Activated T-helper 1 cell treated with anti-CD3 and anti-CD28 coated beads, Interleukin-12 subunit alpha, Interleukin-12 subunit beta, Interleukin-2, Interleukin-4 antibody, amounts not matched to agents 30 ng/mL and 10 ng/mL and 1 ng/mL, durations not matched to agents 14 hours and 24 hours and 36 hours (primary cell): ENCODE measurements at places on chromosomes 3 and 15. TPM values are rescaled to one million over a fixed set of nuclear protein-coding genes. Genes with fewer than 3 reads are reported as not detected.

The ST8SIA2 gene
- not detected in 2 replicates for total RNA-seq

The DUOX2 gene
- total RNA-seq = not detected in 2 replicates

The DAPK2 gene
- 8.6 and 8.7 TPM in 2 replicates for total RNA-seq

The ARNT2 gene
- total RNA-seq = 0.05 and 0.36 TPM in 2 replicates

The DENND6A gene
- 23.6 and 26.2 TPM in 2 replicates for total RNA-seq

The KLF15 gene
- total RNA-seq = 0.08 and 0.22 TPM in 2 replicates

The DAZL gene
- 0.10 TPM in 2 replicates for total RNA-seq

The ATG7 gene
- 38.6 and 44.0 TPM in 2 replicates for total RNA-seq

The PPP1R14D gene
- total RNA-seq = not detected in 2 replicates

The SAMMSON gene
- total RNA-seq = not detected in 2 replicates

The UQCRC1 gene
- 191 and 193 TPM in 2 replicates for total RNA-seq

The CIDEC gene
- not detected in 2 replicates for total RNA-seq

The DUOXA2 gene
- total RNA-seq = not detected in 2 replicates

The DLL4 gene
- 0.29 and 0.36 TPM in 2 replicates for total RNA-seq

The CLDN18 gene
- not detected in 2 replicates for total RNA-seq

The CEMIP gene
- 0.03 and 0.05 TPM in 2 replicates for total RNA-seq

The CCR4 gene
- 110 and 115 TPM in 2 replicates for total RNA-seq
